Osteocyte (in vitro differentiated cells): ENCODE measurements at places on chromosomes 6 and 20. TPM values are rescaled to one million over a fixed set of nuclear protein-coding genes. Genes with fewer than 3 reads are reported as not detected.

GSTA2 gene
- total RNA-seq, result not detected in 2 replicates

NR2E1 gene
- not detected in 2 replicates for total RNA-seq

CST2 gene
- total RNA-seq, result not detected in 2 replicates

ZNF831 gene
- not detected in 2 replicates for total RNA-seq

ZNFX1 gene
- 48.1 and 51.6 TPM in 2 replicates for total RNA-seq

CTAGE9 gene
- total RNA-seq, result not detected in 2 replicates
